ENCODE measurements at places on chromosomes 5 and 9. TPM values are rescaled to one million over a fixed set of nuclear protein-coding genes. Genes with fewer than 3 reads are reported as not detected.

DNA sequence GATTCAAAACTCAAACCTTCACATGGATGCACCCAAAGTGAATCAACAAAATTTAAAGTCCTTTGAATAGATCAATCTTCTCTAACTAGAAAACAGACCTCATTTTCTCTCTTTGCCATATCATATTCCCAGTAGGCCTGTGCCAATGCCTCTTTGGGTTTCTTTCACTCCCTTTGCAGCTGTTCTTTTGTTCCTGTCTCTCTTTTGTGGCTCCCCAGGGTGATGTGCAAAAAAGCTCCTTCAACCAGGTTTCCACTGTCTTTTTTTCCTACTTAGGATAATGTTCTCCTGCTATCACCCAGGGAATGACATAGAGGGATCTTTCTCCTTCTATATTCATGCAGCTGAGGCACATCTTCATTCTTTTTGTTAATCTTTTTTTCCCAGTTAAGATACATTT is 54.6 kb downstream of the MARCHF3 start:
- no peak for DNase-seq

The NTRK2 gene
- total RNA-seq, result 266 TPM

DNA sequence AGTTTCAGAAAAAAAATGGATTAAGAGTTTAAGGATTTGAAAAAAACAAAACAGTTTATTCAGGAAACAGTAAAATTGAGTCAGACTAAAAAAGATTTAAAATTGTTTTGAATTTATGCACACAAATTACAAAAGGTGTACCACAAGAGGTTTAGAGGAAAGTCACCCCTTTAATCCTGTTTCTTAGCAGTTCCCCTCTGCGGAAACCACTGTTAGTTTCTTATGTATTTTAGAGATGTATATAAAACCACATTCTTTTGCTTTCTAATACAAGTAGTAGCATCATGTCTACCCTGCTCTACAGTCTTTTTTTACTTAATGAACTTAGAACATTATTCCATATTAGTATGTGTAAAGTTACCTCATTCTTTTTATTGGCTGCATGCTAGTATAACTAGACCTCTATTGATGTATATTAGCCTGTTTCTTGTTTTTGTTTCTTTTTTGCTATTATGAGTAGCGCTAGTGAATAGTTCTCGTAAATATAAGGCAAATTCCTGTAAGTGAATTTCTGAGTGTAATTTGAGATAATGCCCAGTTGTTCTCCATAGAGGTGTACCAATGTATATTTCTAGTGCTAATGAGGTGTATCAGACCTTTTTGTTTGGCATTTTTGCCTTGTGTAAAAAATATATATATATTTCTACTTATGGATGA is 20.0 kb downstream of the GPBP1 start:
- no peak for DNase-seq

The MRPL22 gene
- total RNA-seq, result 42.1 TPM

The CCNI2 gene
- 0.16 TPM for total RNA-seq

- no peak for DNase-seq
Observed at GRCh38 chr5:77707791-77708190, 68.3 kb downstream of the TBCA start.

The DND1 gene
- total RNA-seq, result 0.31 TPM

The CNTNAP3B gene
- 68.5 TPM for total RNA-seq

The ERGIC1 gene
- total RNA-seq, result 41.5 TPM

DNA sequence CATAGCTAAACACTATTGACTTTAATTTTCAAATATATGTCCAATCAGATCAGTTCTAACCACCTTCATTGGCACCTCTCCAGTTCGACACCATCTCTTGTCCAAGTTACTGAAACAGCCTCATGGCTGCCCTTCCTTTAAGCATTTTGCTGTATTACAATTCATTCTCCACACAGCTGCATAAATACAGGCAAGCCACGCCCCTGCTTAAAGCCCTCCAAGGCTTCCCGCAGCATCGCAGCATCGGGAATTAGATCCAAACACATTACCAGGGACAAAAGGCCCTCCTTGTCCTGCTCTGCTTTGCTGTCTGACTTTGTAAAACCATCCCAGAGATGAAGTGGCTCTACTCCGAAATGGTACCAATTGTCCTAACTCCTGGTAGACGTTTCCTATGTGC is 75.1 kb upstream of the RAI14 start:
- DNase-seq, result no peak
